ENCODE measurements at places on chromosomes 1 and 21.

GRCh38 chr21:27171707-27172106 lies 204.8 kb upstream of the ADAMTS5 start:
- no peak for DNase-seq

GRCh38 chr1:5374192-5374591 lies 618.0 kb downstream of the NPHP4 start:
- DNase-seq = no peak

GRCh38 chr1:102472520-102472919 lies 475.8 kb upstream of the OLFM3 start:
- DNase-seq = no peak

- DNase-seq = no peak
Measured at GRCh38 chr1:22607154-22607553, 29.3 kb upstream of the C1QA start.

- peak; percentile 67 for DNase-seq
Measured at GRCh38 chr1:21232044-21232443, 55.3 kb upstream of the EIF4G3 start.

DNA sequence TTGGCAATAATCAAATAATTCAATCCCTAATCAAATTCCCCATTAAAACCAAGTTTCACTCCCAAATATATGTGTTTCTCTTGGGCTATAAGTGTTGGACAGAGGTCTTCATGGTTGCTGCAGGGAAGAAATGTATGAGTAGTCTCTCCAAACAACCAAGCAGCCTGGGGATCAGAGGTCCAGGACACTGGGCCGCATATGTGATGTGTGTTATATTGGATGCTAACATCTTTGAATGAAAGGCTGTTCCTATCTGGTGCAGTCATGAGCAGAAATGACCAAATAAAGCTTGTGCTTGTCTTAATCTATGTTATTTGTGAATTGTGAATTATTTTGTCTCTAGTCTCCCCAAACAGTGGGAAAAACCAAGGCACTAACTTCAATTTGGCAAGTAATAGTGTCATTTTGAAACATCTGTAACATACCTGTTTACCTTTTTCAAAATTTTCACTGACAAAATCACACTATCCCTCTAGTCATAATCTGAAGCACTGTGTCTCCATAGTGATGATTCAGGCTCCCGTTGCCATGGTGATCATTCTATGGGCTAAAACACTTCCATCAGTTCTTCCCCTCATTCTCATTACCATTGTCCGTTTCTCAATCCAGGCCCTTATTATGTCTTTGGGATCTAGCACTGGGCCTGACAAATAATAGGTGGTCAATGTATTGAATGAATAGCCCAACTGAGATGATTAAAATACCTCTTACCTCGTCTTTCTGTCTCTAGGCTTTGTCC lies 12.5 kb upstream of the TADA1 start:
- no peak for DNase-seq

GRCh38 chr1:160499631-160500030 lies 23.4 kb downstream of the SLAMF6 start:
- no peak for DNase-seq

- DNase-seq = no peak
Measured at GRCh38 chr1:114690148-114690547, 5.2 kb downstream of the AMPD1 start.

GRCh38 chr1:110176299-110176956 lies 26.1 kb downstream of the SLC6A17 start:
- peak; percentile 87 for DNase-seq

GRCh38 chr1:15123270-15123669 lies 30.3 kb upstream of the TMEM51 start:
- DNase-seq = no peak

DNA sequence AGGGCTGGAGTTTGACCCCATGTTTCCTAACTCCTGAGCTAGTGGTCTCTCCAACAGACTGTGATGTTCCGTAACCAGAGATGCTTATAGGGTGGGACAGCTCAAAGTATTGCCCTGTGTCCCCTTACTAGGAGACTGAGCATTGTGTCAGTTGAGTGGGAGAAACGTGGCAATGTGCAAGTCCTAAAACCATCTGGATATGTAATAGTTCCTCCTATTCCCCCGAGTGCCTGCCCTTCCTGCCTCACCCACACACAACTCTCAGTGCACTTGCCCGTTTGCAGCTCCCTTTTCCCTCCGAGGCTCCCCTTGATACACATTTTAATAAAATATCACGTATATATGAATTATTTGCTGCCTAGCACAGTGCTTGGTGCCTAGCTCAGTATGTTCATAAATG lies 3.4 kb downstream of the PIGV start:
- DNase-seq = no peak

- DNase-seq = peak; percentile 34
Measured at GRCh38 chr1:82934074-82934473, 1064.9 kb downstream of the TTLL7 start.

- no peak for DNase-seq
Measured at GRCh38 chr1:15453734-15454133, 2.8 kb upstream of the CELA2A start.

- DNase-seq = peak; percentile 64
Measured at GRCh38 chr1:17957588-17958267, 149.9 kb upstream of the IGSF21 start.

DNA sequence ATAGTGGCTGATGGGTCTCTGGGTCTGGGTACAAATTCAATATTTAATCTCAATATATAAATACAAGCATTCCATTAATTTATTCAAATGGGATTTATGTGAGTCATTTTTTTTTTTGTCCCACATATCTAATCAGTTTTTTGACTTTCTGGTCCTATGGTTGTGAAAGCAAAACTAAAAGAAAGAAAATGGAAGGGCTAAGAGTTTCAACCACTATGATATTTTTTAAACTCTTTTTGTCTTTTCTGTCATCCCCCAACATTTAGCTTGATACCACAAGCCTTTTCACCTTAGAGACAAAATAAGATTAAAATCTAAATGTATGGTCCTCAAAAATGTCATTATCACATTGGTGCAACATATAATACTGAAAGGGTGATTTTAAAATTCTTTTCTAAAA lies 602.7 kb upstream of the CHRM3 start:
- DNase-seq = no peak

DNA sequence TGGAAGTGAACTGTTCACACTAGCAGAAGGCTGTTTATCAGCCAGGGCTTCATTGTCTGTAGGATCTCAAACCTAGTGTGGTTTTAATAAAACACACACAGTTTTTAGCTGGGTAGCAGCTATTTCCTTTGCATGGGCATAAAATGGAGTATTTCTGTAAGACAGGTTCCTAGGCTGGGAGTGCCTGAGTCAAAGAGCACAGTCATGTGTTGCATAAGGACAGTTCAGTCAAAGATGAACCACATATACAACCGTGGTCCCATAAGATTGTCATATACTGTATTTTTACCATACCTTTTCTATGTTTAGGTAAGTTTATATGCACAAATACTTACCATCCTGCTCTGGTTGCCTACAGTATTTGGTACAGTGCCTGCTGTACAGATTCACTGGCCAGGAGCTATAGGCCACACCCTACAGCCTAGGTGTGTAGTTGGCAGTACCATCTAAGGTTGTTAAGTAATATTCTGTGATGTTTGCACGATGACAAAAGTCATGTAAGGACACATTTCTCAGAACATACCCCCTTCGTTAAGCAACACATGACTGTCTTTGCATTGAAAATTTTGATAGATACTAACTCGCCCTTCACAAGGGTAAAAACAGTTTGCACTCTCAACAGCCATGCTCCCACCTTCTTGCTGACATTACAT lies 17.2 kb downstream of the LGALS8 start:
- no peak for DNase-seq

- DNase-seq = no peak
Measured at GRCh38 chr1:168089326-168089978, 47.3 kb downstream of the GPR161 start.

- DNase-seq = no peak
Measured at GRCh38 chr1:33399375-33399774, 31.5 kb downstream of the PHC2 start.

- no peak for DNase-seq
Measured at GRCh38 chr1:221722254-221723017, 19.5 kb downstream of the DUSP10 start.
